ENCODE measurements at places on chromosomes 16 and 17.

- DNase-seq, result no peak
Observed at GRCh38 chr16:81445143-81445961, 744 bp downstream of the CMIP start.

- no peak for DNase-seq
Observed at GRCh38 chr16:55009581-55009980, 78.9 kb downstream of the IRX5 start.

GRCh38 chr16:17921357-17921978 is 415.1 kb downstream of the NPIPA8 start:
- no peak for DNase-seq

DNA sequence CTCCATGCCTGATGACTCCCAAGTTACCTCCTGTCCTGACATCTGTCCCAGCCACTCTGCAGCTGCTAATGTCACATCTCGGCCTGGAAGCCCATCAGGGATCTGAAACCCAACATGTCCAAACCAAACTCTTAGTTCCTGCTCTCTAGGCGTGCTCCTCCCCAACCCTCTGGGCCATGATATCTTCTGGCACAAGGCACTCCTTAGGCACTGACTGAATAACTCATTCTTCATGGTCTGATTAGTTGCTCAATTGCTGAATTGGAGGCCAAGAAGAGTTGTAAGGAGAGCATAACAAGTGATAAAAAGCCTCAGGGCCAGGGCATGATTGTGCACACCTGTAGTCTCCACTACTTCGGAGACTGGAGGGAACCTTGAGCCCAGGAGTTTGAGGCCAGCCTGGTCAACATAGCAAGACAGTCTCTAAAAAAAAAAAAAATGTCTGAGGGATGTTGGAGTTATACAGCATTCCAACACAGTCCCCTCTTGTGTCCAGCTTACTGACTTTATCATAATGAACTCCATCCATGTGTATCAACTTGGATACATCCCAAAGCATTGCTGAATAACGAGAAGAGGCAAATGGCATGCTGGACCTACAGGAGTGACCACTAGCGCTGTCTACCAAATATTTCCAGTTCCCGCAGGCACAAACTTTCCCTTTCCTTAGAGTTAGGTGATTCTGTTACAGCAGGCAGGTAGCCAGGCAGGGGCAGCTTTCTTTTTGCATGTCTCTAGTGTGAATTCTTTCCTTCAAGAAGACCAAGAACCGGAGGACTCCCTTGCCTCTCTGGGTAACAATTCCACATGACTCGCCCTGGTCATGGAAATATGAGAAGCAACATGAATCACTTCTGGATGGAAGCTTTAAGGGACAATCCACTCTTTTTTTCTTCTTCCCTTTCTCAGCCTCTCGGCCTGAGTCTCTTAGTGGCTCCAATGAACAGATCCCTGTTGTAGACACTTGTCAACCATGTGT is 18.1 kb upstream of the SHCBP1 start:
- DNase-seq, result no peak

- DNase-seq, result no peak
Observed at GRCh38 chr17:6903326-6903900, 71.9 kb upstream of the TEKT1 start.

- no peak for DNase-seq
Observed at GRCh38 chr16:79358188-79358587, 242.3 kb downstream of the MAF start.

GRCh38 chr17:7354262-7354843 is 603 bp upstream of the TMEM95 start:
- no peak for DNase-seq

DNA sequence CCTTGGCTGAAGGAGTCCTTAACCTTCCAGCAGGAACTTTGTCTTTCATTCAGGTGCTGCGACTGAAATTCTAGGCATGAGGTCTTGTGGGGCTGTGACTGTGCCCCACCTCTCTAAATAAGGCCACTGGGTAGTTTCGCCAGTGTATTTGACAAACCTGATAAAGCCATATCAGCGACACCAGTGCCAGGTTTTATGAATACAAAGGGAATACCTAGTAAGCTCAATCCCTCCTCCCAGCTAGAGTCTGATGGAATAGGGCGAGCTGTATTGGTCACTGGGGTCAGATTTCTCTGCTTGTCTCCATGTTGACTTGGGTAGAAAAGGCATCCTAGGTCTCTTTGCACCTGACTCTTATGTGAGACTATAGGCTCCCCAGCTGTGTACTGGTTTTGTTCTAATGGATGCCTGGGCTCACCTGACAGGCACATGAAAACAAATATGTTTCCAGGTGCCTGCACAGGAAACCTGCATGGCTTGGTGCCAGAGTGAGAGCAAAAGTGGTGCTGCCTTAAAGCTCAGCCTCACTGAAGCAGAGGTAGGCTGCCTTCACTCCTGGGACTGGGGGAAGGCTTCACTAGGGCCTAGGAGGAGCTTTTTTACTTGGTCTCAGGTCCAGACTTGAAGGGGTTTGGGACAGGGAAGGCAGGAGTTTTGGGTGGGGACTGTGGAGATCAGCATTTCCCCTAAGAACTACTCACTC is 8.3 kb downstream of the SLC7A6 start:
- no peak for DNase-seq

Data from SHP77 (cell line).